Renal cortex interstitium (tissue), 15 donors: ENCODE measurements at places on chromosomes 4 and X.

DNA sequence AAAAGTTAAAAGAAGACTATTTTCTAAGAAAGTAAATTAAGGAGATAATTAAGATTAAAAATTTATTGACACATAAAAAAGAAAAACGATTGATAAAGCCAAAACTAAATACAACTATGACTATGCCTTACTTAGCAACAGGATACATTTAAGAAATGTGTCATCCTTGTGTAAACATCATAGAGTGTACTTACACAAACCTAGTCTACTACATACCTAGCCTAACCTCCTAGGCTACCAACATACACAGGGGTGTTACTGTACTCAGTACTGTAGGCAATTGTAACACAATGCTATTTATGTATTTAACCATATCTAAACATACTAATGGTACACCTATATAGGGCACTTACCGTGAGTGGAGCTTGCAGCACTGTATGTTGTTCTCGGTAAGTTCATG, 108.3 kb downstream of the ANXA10 start:
- no peak for DNase-seq

DNA sequence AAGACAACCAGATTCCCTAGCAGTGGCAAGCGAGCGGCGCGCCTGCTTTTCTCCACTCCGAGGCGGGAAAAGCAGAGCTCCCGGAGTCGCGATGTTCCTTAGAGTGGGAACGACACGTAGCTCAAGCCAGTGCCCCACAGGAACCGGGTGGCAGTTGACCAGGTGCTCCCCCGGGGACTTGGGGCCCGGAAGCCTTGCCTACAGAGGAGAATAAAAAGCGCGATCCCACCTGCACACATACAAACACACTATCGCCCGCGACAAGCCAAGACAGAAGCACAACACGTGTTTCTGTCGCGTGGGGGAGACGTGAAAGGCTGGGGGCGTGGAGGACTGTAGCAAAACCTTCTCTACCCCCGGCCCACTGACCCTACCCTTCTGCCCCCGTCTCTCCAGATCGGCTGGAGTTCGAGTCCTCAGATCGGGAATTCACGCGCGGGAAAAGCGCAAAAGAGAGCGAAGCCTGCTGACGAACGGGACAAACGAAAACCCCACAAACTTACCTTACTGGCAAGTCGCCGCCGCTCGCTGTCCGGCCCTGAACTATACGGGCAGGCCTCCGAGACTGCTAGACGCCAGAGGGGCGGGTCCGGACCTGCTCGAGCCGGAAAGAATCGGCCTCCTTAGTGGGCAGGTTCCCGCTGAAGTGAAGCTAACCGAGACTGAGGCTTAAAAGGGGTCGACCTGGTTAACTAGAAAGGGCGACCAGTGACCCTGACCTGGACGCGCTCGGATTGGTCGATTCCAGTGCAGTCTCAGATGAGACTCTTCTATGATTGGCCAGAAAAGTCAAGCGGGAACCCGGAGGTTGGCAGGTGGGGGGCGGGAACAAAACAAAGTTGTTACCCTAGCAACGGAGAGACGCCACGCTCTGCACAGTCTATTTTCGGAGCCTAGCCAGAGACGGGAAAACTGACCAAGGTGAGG, at the start of the genes DNAAF6 and NUP62CL:
Gene DNAAF6, plus strand, starts transcription at position 842 of the 927 bp plus-strand sequence. CDS start 6,265 bp downstream, outside the sequence.
Gene NUP62CL, minus strand, starts transcription at position 664 of the 927 bp plus-strand sequence. CDS start 31,287 bp downstream, outside the sequence.
- peak; percentile 38 for DNase-seq

DNA sequence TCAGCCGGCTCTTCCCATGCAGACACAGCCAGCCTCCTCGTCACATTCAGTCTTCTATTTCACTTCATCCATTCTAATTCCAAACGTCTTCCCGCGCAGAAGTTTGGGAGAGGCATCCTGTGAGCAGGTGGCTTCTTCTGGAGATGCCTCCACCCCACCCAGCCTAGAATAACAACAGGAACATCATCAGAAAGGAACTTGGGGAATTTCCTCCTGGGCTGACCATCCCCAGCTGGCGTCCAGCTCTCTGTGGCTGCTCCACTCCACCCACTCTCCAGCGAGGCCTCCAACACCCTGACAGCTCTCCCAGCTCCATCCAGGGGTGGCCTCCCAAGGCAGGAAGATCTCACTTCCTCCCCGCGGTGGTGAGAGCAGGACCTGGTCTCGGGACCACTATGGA, 5.5 kb upstream of the C4orf50 start:
- DNase-seq = no peak

DNA sequence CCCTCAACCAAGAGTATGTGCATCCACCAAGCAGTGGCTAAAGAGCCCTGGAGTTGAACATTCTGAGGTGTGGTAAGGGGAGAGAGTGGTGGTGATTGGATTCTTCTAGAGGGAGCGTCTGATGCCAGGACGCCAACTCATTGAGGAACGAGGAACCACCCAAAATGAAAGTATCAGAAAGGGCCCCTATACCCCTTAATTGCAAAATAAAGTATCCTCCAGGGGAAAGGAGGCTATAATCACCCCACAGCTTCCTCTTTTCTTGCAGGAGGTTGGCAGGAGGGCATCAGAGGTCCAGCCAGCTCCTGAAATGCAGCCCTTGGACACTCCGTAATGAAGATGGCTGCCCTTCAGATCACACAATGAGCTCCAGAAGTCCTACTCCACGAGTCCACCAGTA, 5.3 kb upstream of the KIAA1210 start:
- DNase-seq = no peak

DNA sequence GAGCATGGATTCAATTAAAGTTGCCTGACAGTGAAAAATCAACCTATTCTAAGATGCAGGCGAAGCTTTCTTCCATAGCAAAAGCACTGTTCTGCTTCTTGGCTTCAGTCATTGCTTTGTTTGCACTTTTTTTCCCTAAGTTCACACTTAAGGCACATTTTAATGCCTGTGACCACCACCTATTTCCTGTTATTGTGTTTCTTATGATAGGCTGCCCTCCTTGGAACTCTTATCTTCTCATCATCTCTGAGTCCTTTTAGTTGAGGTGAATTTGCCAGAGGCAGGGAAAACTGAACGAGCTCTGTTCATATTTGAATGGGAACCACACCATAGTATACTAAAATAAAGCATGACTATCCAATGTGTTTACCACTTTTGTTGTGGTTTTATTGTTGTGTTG, 119.8 kb downstream of the SPCS3 start:
- no peak for DNase-seq

DNA sequence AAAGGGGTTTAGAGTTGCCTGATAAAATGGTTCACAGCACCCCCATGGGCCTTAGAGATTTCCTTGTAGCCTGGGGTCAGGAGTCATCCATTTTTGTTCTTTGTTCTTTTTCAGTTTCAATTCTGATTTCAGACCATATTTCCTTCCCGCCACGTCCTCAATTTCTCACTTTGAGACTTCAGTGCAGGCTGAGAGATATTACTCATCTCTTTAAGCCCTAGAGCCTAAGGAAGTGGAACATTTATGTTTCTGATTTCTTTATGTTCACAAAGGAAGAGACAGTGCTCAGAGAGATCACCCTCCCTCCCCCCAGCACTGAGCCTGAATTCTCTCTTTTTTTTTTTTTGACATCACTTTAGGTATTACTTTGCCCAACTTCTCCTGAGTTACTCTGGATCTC, 56.3 kb downstream of the MSN start:
- no peak for DNase-seq

- no peak for DNase-seq
These were observed 58.6 kb downstream of the MSX1 start for GRCh38 chr4:4918067-4918466.

- peak; percentile 9 for DNase-seq
These were observed 18.2 kb upstream of the TNIP3 start for GRCh38 chr4:121182296-121182695.

DNA sequence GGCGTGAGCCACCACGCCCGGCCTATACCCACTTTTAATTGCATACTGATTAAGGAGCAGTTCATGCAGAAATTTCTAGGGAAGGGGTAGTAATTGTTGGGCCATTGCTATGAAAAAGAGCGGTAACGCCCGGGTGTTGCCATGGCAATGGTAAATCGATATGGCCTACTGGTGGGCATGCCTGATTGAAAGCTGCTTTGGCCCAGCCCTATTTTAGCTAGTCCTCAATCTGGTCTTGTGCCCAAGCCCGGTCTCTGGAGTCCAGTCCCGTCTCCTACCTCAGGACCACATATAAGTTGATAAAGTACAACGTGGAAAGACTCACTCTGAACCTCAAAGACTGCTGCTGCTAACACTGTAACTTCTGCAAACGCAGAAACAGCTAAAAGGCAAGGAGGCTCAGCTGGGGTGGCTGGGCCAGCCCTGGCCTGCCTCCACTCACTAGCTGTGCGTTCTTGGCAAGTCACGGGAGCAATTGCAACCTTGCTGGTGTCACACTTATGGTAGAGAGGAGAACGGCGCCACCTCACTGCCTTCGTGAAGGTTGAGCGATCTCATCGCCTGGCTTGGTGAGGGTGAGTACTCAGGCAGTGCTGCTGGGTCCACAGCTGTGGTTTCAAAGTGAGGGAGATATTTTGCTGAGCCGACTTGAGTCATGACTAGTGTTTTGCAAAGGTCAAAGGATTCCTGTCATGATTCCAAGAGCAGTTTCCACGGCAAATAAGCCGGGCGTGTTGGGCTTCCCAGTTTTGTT, 57.0 kb upstream of the GRPEL1 start:
- no peak for DNase-seq
